NCI-H1417 (cell line): ENCODE measurements at places on chromosomes 3 and 15.

- no peak for DNase-seq
Observed at GRCh38 chr15:68347392-68347791, 69.8 kb downstream of the FEM1B start.

- DNase-seq = no peak
Observed at GRCh38 chr3:66655671-66656070, 154.8 kb upstream of the LRIG1 start.

DNA sequence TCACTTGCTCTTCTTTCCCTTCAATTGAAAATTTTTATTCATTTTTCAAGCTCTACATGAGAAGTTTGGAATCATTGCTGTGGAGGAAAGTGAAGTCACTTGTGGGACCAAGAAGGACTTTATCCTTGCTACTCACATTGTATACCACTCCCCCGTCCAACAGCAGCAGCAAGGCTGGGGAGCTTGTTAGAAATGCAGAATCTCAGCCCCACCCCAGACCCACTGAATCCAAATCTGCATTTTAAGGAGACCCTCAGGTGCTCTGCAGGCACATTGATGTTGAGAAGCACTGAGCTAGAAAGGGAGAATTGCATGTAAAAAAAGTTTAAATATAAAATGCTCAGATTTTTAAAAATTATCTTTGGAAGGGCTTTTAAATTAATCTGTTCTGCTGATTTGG lies 202.3 kb upstream of the MRPL3 start:
- no peak for DNase-seq

- DNase-seq = no peak
Observed at GRCh38 chr3:194497799-194498575, 11.2 kb upstream of the ATP13A3 start.

DNA sequence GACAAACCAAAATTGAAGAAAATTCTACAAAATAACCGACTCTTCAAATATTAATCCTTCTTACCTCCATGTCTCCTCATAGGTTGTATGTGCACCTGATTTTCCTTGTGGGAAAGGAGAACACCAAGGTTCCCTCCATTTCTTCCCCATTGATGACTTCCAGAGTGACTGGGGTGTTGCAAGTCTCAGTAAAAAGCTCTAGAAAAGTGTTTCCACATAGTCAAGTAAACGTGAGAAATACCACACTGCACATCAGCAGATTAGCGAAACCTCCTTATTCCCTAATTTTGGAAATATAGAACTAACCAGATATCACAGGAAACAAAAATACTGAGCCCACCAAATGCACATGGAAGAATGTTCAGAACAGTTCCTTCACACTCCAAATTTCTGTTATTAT lies 4.9 kb upstream of the RPN1 start:
- no peak for DNase-seq

- DNase-seq = no peak
Observed at GRCh38 chr3:25257026-25257425, 171.0 kb upstream of the RARB start.

GRCh38 chr3:129428007-129428375 lies 445 bp downstream of the EFCAB12 start:
- DNase-seq = no peak

- DNase-seq = no peak
Observed at GRCh38 chr15:70504299-70504951, 258.9 kb downstream of the UACA start.

- DNase-seq = no peak
Observed at GRCh38 chr3:49279376-49279775, 2.3 kb upstream of the C3orf62 start.

GRCh38 chr15:24747376-24747775 lies 71.8 kb downstream of the NPAP1 start:
- no peak for DNase-seq

- DNase-seq = peak; percentile 32
Observed at GRCh38 chr3:113534365-113534764, 2.0 kb downstream of the SIDT1 start.

DNA sequence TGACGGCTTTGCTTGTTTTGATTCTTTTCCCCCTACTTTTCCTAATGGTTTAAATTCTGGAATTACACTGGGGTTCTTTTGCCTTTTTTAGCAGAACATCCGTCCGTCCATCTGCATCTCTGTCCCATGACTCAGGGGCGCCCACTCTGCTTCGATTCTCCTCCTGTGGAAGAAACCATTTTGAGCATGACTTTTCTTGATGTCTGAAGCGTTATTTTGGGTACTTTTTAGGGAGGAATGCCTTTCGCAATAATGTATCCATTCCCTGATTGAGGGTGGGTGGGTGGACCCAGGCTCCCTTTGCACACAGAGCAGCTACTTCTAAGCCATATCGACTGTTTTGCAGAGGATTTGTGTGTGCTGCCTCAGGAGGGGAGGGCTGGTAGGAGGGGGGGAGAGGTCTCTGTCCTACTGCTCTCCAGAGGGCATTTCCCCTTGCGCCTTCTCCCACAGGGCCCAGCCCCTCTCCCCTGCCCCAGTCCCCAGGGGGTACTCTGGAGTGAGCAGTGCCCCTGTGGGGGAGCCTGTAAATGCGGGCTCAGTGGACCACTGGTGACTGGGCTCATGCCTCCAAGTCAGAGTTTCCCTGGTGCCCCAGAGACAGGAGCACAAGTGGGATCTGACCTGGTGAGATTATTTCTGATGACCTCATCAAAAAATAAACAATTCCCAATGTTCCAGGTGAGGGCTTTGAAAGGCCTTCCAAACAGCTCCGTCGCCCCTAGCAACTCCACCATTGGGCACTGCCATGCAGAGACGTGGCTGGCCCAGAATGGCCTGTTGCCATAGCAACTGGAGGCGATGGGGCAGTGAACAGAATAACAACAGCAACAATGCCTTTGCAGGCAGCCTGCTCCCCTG lies 19.5 kb upstream of the BSN start:
- DNase-seq = peak; percentile 97

- peak; percentile 47 for DNase-seq
Observed at GRCh38 chr15:36609793-36610192, 30.4 kb downstream of the CDIN1 start.

GRCh38 chr15:68303134-68303533 lies 25.6 kb downstream of the FEM1B start:
- DNase-seq = no peak

DNA sequence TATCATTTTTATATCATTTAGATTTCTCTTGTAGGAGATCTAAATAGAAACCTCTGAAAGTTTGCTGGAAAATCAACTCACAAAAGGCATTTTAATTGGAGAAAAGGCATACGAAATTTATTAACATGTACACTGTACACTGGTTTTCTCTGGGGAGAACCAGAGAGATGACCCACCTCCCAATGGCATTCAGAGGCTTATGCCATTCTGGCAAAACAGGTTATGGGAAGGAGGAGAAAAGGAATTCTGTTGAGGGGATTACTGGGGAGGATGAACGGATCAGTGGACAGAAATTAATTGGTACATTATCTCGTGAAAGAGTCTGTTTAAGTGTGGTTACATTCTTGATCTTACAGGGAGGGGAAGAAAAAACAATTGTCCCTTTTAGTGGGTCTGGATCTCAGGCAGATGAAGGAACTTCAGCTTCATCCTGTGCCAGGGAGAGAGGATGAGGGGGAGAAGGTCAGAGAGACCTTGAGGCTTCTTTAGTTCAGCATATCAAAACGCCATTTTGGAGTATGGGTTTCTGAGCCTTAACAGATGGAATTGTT lies 16.5 kb downstream of the RAB11A start:
- DNase-seq = no peak

DNA sequence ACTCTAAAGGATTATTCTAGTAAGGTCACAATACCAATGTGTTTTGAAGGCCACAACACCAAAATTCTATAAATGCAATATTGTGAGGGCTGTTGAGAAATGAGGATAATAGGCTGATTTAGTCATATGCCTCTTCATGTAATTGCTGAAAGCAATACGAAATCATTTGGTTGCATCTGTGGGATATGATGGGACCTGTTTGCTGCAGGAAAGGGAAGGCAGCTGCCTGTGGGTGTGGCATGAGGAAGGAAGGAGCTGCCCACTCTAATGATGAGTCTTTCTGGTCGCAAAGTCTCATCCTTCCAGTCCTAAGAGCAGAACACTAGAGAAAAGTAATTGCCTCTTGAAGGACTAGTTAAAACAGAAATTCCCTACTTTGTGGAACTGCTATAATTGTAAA lies 245.3 kb upstream of the ZPLD1 start:
- no peak for DNase-seq

GRCh38 chr3:72961752-72962151 lies 34.9 kb upstream of the PPP4R2 start:
- no peak for DNase-seq

DNA sequence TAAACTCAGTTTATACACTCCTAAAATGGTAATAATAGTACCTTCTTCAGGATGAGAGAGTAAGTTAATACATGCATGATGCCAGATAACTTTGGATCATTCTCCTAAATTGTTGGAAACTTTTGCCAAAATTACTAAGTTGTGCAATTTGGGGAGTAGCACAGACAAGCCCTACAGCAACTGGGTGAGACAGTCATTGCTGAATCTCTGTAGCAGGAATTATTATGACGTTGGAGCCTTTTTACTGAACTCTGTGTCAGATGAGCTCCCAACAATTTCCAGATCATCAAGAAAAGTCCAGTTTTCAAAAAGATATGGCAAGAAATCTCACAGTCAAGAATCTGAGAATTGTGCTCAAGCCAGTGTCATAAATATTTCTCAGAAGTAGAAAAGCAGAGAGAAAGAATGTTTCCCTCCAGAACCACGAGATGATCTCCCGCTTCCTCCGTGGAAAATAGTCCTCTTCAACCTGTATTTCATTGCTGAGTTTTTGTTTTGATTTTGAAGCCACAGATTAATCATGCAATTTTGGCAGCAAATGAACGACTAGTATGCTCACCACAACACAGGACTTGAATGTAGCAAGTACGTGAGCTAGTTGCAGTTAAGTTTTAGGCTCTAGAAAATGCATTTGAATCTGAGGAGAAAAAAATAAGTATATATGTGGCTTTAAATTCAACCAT lies 485.4 kb downstream of the CNTN6 start:
- DNase-seq = no peak

GRCh38 chr3:144273601-144274000 lies 302.0 kb downstream of the DIPK2A start:
- DNase-seq = no peak

DNA sequence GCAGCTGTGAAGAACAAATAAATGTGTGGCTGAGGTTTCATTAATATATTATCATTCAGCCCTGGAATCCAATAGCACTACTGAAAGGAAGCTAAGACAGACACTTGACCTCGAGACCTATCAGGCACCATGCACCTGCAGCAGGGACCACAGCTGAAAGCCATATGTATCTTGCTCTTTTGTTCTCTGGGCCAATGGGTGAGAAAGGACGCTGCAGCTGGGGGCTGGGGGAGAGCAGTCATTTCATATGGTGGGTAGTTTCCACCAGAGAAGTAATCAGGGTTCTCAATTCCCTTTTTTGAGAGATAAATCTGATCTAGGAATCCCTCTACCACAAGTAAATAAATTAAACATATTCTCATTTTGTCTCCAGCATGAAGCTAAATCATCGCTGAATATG lies 225.6 kb upstream of the STRIT1 start:
- no peak for DNase-seq

GRCh38 chr3:138213398-138214085 lies 26.4 kb downstream of the ARMC8 start:
- DNase-seq = no peak

DNA sequence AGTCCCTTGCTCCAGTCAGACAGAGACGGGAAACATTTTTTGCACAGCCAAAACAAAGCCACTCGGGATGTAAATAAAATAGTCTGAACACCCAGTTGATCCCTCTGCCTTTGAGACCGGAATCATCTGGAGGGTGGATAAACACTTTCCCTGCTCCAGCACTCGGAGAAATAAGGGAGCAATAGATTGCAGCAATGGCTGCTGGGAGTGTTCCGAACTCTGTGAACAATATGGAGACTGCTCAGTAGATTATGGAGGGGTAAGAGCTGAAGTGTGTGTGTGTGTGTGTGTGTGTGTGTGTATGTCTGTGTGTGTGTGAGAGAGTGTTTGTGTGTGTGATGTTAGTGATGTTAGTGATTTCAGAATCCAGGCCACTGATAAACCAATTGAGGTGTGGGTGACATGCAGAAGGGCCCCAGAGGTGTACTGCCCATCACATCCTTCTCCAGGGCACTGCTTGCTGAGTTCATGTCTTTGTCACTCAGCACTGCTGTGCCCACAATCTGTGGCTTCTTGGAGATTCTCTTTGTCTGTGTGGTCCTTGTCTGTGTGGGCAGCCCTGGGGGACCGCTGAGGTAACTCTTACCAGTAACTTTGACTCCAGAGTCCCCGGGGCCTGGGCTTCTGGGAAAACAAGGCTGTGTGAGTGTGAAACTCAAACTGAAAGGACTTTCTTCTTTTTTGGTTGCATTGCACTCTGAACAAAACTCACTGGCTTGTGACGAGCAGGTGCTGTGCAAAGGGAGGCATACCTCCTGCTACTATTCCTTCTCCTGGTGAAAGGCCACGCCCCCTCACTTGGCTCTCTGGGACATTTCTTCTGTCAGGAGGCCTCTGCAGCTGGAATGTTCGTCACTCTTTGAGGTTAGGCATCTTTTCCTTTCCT lies 23.0 kb downstream of the CRYGS start:
- no peak for DNase-seq

DNA sequence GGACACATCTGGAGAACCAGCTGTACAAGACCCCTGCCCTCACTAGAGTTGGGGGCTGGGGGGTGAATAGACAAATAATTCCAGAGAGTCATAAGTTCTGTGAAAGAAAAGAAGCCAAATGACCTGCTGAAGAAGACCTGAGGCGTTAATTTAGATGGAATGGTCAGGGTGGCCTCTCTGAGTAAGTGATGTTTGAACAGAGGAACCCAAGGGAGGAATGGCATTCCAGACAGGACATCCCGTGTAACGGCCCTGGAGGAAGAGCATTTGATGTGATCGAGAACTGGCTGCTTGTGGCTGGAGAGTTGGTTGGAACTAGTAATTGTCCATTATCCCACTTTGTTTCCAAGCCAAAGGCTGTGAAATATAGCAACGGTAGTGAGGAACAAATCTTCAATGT lies 1.7 kb downstream of the NR2C2 start:
- no peak for DNase-seq

- DNase-seq = no peak
Observed at GRCh38 chr3:81699536-81700320, 61.7 kb downstream of the GBE1 start.

- no peak for DNase-seq
Observed at GRCh38 chr3:73835945-73836344, 211.2 kb upstream of the PDZRN3 start.

- no peak for DNase-seq
Observed at GRCh38 chr15:79948095-79948695, 22.8 kb downstream of the BCL2A1 start.
